Pons (tissue), 1 donor: ENCODE measurements at places on chromosomes 7 and 10.

DNA sequence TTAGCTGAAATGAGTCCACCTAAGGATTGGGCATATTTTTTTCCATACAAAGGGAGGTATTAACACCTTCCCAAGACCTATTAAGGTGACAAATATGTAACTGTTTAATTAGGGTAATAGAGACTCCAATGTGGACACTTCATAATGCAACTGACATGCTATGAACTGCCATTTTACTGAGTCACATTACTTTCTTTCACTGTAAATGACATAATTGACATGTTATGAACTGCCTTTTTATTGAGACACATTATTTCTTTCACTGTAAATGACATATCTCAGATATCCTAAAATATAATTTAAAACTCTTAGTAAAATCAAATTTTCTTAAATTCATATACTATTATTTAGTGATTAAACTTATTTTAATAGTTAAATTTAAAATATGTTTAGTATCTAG, 528.8 kb upstream of the PCDH15 start:
- DNase-seq = no peak

- no peak for DNase-seq
Observed at GRCh38 chr10:1229116-1229515, 172.9 kb downstream of the WDR37 start.

DNA sequence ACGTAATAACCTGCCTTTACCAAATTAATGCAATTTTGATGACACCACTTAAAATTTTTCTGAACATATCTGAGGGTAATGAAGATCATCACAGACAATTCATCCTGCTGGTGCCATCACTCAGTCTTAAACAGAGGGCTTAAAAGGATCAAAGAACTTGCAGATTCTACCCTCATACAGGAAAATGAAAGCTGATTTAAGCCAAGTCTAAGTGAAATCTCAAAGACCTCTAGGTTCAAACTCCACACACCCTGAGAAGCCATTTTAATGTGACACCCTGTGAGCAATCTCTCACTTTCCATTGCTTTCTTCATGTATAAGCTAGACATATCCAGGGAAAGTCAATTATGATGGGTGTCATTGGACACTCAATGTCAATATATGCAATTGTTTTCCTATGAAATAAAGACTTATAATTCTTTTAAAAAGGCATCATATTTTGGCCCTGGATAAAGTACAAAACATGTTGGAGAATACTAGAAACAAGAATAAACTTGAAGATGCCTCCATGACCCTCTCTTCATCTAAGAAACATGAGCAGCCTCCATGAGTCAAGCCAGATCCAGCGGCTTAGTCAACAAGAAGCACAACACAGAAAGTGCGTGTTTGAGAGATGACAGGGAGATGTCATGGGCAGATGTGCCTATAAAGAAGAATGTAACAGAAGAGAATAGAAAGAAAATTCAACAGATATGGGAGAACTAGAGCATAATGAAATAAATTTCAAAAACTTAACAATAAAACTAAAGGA, 291.9 kb downstream of the PARD3 start:
- DNase-seq = no peak

GRCh38 chr10:71811351-71811750, 38.0 kb upstream of the VSIR start:
- DNase-seq = no peak

DNA sequence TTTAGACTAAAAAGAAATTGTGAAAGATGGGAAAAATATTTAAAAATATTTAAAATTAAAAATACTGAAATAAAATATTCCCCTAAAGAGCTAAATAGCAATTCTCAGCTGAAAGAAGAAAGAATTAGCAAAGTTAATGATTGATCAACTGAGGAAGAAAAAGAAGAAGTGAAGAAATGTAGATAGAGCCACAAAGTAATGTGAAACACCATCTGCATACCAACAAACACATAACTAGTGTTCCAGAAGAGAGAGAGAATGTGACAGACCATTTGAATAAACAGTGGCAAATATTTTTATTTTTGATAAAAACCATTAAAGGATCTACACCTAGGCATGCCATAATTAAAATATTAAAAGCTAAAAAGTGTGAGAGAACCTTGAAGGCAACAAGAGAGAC, 784.5 kb upstream of the ZWINT start:
- DNase-seq = no peak

GRCh38 chr7:32020551-32021159, 49.6 kb downstream of the PDE1C start:
- DNase-seq = no peak

DNA sequence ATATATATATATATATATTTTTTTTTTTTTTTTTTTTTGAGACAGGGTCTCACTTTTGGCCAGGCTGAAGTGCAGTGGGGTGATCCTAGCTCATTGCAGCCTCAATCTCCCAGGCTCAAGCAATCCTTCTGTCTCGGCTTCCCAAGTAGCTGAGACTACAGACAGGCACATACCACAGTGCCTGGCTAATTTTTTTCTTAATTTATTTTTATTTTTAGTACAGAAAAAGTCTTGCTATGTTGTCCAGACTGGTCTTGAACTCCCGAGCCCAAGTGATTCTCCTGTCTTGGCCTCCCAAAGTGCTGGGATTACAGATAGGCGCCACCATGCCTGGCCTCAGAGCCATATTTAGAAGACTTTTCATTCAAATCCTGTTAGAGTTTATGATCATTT, 79.6 kb downstream of the PRTFDC1 start:
- DNase-seq = no peak

DNA sequence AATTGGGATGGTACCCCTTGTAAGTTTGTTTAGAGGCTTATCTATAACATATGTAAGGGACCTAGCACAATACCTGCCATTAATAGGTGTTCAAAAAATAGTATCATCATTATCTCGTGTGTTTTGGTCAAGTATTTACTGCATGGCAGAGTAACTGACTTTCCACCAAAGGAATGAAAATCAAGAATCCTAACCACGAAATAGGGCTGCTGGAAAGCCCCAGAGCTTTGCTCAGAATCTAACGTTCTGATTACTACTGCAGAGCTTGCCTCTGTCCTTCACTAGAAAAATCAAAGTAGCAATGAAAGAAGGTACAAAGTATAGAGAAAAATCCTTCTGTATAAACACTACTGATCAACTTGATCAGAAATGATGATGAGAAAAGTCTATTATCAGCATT, 34.9 kb downstream of the DCLRE1C start:
- no peak for DNase-seq

GRCh38 chr10:16820421-16820820, 3.2 kb upstream of the RSU1 start:
- no peak for DNase-seq

GRCh38 chr7:157008206-157009169, 2.0 kb downstream of the MNX1 start:
- peak; percentile 7 for DNase-seq

DNA sequence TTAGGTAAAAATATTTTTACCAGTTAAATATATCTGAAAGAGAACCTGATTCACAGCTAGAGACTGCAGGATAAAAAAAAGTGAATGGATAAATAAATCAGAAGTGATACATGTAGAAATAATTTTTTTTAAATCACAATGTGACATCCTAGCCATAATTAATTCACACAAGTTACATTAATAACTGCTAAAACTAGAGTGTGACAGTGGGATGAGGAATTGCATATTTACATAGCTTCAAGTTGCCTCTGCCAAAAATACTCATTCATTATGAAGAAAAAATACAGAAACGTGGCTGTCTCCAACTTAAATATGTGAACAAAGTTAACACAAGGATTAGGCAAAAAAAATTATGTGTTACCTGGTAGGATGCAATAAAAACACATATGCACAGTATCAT, 473.5 kb upstream of the SEMA3A start:
- DNase-seq = no peak
